CD4-positive, alpha-beta T cell treated with Interleukin-21 for 1 hour (primary cell): ENCODE measurements at places on chromosomes 5 and 9.

DNA sequence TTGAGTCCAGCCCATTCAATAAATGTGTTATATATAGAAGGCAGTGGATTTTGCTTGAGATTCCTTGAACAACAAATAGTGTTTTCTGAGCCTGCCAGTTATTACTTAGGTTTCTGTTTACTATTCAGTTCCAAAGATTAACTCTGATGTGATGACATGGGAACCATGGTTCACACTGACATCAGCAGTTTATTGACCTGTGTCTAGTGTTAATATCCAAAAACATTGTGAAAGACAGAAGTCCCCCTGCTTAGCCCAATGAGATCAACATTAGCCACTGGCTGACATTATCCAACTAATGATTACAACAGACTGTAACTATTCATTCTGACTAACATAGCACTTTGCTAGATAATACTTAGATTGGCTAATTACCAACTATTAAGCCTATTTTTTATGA is 14.9 kb downstream of the APBA1 start:
- DNase-seq: no peak

DNA sequence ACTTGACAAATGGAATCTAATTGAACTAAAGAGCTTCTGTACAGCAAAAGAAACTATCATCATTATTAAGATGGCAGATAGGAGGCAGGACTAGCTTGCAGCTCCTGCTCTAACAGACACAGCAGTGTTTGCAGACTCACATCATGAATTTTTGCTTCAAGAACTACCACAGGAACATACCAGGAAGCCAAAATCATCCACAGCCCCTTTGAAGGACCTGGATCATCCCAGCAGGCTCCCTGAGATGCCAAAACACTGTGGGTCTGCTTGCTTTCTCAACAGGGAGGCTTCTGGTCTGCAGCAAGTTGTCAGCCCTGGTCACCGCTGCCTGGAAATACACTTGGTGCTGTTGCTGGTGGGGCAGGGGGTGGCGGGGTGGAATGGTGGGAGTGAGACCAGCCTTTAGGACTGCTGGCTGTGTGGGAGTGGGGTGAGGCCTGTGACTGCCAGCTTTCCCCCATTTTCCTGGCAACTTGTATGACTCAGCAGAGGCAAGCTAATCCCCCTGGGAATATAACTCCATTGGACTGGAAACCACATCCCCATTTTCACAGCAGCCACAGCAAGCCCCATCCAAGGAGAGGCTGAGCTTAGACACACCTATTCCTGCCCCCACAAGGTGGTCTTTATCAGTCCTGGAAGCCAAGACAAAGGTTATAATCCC is 533.8 kb upstream of the CYLC2 start:
- DNase-seq: no peak

GRCh38 chr5:160970605-160971191 is 118.7 kb upstream of the ATP10B start:
- DNase-seq: no peak

DNA sequence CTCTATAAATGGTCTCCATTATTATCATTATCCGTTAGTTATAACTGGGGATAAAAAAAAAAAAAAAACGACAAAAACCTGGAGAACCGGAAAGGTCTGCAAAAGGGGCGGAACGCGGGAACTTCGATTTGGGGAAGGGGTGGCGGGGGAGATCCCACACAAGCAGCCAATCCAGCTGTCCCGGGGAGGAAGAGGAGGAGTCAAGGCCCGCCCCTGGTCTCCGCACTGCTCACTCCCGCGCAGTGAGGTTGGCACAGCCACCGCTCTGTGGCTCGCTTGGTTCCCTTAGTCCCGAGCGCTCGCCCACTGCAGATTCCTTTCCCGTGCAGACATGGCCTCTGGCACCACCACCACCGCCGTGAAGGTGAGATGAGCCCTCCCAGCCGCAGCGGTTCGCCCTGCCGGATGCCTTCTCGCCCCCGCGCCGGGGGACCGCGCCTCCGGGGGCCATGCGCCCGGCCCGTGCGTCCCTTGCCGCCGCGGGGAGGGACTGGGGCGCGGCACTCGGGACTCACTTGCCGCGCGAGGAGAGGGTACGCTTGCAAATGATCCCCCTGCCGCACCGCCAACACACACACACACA is at the start of gene MTAP:
TSS of gene MTAP (plus strand) at position 219 of the 583 bp plus-strand sequence. CDS start at position 332, 113 bp downstream.
- peak; percentile 69 for DNase-seq

- DNase-seq: no peak
Observed at GRCh38 chr5:41176952-41177351, 36.4 kb downstream of the C6 start.

DNA sequence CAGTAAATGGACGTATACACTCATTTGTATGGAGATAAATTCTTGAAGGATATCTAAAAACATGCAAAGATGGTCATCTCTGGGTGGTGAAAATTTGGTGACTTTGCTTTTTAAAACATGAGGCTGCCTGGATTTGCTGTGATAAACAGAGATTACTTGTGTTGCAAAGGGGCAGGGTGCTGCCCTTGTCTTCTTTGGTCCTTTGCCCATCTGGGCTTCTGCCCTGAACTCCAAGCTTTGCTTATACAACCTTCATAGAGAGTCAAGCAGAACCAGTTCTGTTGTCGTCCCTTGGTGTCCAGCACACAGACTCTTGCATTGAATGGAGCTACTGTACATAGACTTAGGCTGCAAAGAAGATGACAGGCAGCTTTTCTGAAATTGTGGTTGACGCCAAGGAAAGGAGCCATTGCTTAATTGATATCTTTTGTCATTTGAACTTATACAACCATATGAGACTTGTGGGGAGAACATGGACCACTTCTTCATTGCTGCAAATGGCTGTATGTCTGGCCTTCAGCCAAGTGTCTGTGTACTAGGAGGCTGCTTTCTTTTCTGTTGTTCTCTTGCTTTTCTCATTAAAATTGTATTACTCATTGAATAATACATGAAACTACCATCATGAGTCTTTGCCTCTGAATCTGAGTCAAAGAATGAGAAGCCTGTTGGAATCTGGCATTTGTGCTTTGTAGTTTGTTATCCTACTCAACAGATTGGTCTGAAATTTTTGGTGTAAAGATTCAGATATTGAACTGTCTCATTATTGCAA is 152.5 kb downstream of the DMRT2 start:
- no peak for DNase-seq

DNA sequence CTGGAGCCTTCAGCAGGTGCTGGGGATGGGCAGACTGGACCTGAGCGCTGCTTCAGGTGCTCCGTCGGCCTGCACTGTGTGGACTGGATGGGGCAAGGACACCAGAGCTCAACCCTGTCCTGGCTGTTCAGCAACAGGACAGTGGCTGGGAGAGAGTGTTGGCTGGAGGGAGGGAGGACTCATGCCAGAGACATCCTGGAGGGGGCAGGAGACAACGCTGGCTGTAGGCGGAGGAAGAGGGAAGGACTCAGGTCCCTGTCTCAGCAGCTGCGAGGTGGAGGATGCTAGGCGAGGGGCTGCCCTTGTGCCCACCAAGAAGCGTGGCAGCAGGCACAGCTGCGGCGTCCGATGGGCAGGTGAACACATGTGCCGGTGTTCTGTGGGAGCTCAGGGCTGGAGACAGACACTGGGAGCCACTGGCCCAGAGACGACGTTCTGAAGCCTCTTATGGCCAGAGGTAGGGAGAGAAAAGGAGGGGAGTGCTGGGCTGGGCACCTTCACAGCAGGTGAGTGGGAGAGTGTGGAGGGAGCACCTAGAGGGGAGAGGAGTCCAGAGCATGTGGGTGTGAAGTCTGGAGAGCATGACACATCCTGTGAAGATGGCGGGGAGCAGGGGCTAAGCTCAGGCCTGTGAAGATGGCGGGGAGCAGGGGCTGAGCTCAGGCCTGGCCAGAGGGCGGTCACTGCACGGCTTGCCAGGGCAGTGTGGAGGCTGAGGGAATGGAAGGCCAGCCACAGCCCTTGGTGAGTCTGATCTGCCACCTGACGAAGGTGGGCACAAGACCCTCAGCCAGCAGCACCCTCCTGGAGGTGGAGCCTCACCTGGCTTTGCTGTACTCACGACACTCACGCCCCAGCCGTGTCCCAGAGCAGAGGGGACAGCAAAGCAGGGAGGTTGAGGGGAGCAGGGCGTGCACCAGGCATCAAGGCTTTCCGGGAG is 79.1 kb upstream of the FCN1 start:
- no peak for DNase-seq

DNA sequence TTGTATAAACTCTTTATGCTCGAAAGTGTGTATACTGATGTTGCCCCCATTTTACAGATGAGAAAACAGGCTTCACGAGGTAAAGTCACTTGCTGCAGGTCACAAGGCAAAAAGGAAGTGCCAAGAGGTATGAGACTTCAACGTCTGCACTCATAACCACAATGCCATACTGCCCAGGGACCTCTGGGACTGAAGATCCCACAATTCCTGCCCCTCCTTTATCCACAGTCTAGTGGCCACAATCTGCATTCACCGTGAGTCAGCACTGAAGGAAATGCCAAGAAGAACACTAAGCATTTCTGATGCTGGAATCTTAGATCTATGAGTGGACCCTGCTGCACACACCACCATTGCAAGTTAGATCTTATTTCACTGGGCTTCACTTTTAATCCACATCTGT is 37.3 kb downstream of the MED27 start:
- DNase-seq: no peak

DNA sequence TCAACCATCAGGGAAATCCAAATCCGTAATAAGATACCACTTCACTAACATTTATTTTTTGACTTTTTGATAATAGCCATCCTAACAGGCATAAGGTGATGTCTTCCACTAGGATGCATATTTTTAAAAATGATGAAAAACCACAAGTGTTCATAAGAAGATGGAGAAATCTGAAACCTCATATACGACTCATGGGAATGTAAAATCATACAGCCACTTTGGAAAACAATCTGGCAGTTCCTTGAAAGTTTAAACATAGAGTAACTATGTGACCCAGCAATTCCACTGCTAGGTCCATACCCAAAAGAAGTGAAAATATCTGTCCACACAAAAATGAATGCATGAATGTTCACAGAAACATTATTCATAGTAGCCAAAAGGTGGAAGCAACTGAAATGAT is 431.0 kb downstream of the ENC1 start:
- no peak for DNase-seq

DNA sequence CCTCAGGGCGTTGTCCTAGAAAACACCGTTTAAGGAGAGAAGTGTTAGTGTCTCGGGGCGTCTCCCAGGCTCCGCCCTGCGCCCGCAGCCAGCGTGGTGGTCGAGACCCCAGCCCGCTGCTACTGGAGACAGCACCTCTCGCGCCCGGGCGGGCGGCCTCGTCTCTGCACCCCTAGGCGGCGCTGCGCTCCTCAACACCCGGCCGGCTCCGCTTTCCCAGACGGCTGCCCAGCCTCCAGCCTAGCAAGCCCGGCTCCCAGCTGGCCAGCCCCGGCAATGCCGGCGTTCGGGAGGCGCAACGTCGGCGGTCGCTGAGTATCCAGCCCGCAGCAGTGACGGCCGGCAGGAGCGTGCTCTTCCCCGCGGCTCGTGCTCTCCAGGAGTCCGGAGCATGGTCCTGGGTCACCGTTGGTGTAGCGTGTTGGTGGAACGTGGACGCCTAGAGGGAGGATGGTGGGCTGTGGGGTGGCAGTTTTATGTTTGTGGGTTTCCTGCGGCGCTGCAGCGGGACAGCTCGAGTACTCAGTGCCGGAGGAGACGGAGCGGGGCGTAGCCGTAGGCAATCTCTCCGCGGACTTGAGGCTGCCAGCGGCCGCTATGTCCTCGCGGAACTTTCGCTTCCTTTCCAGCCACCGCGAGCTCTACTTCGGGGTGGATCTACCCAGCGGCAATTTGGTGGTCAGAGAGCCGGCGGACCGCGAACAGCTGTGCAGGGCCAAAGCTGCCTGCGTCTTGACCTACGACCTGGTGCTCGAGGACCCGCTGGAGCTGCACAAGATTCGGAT is 536 bp downstream of the PCDHAC1 start:
- peak; percentile 4 for DNase-seq

DNA sequence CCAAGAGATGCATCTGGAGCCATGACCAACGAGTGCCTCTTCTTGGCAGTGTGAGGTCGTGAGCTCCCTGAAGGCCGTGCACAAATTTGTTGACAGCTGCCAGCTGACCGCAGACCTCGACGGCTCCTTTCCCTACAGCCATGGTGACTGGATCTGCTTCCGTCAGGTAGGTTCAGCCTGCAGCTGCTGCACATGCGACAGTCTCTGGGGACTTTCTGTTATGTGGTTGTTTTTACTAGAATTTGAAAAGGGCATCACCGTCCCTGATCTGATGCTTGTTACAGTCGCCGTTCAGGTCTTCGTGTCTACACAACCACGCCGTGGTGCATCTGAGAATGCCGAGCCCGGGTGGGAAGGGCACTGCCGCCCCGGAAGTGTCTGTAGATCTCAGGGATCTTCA is 36.5 kb upstream of the LRRC14B start:
- no peak for DNase-seq

DNA sequence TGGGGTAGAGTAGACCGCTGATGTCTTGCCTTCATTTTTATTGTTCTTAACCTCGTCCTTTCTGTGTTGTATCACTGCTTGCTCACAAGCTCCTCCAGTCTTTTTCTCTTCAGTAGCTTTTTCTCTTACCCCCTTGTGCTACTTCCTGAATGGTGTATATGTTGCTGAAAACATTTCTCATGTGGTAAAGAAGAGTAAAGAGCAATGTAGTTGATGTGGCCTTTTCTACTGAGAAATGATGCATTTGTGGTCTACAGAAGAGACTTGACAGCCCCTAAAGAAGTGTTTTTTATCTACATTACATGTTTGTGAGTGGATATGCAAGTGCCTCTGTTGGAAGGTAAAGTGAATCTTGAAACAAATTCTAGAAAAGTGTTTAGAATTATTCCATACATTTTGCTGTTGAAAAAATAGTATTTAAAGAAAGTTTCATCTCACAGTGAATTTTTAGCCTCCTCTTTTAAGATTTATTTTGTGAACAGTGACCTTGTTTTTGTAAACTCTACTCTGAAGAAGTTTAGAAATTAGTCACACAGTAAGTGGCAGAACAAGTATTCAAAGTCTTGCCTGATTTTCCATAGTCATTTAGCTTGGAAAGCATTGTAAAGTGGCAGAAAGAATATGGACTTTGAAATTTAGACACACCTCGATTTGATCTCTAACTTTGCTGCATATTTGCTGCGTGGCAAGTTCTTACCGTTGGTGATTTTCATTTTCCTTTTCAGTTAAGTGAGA is 17.4 kb downstream of the CDC42SE2 start:
- DNase-seq: peak; percentile 89

DNA sequence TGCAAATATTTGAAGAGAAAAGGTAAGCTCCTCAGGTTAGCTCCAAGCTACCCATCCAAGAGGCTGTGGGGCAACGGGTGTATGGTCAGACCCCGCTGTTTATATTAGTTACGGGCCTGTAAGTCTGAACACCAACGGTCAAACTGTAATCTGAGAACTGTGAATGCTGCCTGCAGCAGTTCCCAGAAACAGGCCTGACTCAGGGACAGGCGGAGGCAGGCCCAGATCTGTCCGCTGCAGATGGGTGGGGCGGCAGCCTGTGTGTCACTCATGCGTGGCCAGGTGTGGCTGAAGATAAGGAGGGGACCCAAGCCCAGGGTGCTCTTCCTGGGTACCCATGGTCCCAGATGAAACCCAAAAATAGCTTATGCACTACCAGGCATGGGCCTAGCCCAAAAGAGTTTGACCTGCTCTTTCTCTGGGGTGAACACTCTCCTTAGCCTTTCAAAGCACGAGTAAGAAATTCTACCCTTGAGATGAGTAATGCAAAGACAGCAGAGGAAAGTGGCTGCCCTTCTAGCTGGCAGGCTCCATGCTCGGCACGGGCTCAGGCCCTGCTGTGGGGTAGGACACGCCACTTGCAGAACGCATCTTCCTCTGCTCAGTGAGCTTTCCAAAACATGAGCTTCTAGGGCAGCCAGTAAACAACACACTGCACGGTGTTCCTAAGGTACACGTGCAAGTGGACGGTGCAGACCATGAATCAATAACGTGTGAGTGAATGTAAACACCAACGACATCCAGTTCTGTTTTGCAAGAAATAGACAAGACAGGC is 9.1 kb downstream of the UBAC1 start:
- no peak for DNase-seq
